H54 (cell line): ENCODE measurements at places on chromosomes 1 and 21.

DNA sequence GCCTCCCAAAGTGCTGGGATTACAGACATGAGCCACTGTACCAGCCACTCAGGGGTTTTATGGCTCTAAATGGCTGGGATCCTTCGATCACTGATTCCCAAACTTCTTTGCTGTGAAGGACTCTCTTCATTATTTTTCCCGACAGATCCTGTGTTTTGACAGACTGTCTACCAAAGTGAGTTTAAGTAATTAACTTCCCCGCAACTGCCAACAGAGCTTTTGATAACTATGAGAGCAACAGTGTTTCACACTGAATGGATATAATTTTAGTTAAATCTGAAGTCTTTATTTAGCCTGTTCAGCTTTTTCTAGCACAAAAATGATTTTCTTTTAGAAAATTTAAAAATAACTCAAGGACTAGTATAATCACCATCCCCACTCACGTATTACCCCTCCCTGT is 12.6 kb upstream of the RABIF start:
- no peak for DNase-seq

GRCh38 chr1:1625824-1626206 is 6.2 kb upstream of the MMP23B start:
- no peak for DNase-seq

DNA sequence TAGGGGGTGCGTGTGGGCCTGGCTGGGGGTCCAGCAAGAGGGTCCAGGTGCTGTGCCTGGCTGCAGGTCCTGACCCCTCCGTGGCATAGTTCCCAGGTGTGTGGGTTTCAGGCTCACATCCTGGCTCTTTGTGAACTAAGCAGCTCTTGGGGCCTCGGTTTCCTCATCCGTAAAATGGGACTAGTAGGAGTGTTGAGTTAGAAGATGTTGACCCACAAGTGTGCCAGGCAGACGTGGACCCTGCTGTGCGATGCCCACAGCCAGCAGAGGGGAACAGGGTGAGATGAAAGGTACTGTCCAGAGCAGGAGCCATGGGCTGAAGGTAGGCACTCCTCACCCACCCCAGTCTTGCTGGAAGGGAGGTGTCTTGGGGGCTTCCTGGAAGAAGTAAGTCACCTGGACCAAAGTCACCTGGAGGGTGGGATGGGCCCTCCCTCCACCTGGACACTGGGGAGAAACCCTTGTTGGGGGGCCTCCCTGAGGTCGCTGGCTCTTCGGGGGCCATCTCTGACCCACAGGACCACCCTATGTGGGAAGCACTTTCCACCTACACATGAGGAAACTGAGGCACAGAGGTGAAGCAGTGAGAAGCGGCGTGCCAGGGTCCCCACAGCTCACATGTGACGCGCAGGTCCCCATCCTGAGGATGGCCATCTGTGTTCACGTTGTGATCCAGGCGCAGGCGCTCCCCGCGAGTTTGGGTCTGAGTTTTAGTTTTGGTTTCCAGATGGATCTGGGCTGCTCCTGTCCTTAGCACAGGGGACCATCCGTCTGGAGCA is 1.4 kb downstream of the ARHGEF16 start:
- DNase-seq: no peak

GRCh38 chr1:169106921-169107602 is 572 bp downstream of the ATP1B1 start:
- DNase-seq: no peak

GRCh38 chr1:28091043-28091781 is 2.8 kb upstream of the EYA3 start:
- DNase-seq: no peak

GRCh38 chr21:28892199-28893111 is 100.2 kb downstream of the LTN1 start:
- DNase-seq: no peak

DNA sequence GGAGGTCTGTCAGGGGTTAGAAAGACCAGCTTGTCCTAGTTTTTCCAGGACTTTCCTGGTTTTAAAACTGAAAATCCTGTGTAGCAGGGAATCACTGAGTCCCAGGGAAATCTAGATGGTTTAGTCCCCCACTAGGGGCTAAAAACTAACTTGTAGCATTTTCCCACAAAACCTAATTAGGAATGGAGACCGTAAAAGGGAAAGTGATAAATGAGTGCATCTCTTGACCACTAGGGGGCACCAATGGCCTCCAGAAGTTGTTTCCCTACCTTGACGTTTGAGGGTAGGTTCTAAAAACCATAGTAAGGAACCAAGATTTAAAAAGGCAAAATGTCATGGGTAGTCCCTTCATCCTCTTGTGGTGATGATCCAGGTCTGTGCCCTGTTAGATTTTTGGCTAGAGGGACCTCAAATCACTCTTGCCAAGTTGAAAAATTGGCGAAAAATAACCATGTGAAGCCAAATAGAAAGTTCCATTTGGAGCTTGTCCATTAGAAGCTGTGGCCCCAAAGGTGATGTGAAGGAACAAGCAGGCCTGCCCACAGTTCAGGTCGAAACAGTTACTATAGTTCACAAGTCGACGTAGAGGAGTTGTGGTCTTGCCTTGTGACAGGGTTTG is 24.5 kb downstream of the CLIC6 start:
- peak; percentile 71 for DNase-seq

DNA sequence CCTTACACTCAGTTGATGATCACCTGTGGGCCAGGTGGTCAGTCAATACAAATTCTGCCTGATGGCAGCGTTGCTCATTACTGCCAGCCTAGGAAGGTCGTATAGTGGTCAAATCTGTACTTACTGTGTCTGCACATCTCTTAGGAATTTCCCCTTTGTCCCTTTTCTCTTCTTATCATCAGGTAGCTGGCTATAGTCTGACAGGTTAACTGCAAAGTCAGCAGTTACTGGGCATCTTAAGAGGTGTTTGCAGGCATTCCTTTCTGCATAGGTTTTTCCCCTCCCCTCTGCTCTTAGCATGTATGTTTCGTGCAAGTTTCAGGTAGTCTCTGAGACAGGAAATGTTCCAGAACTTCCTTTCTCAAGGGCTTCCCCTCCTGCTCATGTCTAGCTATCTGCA is 298.7 kb downstream of the LRRIQ3 start:
- no peak for DNase-seq

DNA sequence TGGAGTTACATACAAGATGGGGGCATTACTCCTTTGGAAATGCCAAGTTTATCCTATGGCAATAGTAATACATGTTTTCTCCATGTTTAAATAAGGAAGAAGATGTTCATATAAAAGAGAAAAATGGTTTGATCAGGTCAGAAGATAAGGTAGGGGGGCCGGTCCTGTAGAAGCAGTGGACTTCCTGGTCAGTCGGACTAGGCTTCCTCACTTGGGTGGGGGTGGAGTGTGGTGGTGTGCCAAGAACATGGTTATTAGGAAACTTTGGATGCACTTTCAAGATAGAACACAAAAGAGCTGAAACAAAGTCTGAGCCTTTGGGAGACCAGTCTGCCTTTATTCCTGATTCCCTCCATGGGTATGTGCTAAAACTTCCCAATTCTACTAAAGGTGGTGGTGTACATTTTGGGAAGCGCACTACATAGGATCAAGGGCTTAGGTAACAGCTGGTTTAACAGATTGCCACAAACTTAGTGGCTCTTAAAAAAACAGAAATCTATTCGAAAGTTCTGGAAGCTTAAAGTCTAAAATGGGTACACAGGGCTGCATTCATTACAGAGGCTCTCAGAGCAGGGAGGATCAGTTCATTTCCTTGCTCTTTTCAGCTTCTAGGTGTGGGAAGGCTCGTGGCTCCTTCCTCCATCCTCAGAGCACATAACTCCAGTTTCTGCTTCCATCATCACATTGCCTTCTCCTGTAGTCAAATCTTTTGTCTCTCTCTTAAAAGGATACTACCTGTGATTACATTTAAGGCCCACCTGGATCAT is 64.6 kb downstream of the KDM1A start:
- no peak for DNase-seq

DNA sequence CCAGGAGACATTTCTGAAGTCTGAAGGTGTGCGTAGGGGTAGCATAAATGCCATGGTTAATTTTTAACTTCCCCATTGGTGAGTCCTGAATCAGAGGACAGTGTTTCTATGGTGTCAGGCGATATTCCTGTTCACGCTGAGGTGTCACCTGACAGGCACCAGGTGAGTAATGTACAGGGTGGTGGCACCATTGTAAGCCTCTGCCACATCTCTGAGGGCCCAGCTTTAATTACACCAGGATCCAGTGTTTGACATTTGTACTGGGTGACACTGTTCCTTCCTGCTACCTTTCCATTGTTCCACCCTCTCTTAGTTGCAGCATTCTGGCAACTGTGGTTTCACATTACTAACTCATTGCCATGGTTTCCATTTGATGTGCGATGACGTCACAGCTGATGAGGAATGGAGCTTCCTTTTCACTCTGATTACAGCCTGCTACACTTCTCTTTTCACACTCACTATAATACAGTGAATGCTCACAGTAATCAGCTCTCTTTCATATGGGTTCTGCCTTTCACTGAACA is 40.6 kb upstream of the MARK1 start:
- no peak for DNase-seq

DNA sequence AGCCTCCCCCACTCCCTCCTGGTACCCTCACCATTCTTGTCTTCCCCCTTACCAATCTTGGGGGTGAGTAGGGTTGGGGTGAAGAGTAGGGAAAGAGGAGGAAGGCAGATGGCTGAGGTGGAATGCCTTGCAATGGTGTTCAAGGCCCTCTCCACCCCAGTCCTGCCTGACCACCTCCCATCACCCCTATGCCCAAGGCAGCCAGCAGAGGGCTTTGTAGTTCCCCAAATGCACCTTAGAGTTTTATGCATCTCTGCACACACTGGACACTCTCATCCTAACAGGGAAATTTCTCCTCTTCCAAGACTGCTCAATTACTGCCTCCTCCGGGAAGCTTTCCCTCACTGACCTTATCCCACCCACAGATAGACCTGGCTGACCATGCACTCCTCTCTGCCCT is 15.4 kb downstream of the KIF17 start:
- DNase-seq: no peak

DNA sequence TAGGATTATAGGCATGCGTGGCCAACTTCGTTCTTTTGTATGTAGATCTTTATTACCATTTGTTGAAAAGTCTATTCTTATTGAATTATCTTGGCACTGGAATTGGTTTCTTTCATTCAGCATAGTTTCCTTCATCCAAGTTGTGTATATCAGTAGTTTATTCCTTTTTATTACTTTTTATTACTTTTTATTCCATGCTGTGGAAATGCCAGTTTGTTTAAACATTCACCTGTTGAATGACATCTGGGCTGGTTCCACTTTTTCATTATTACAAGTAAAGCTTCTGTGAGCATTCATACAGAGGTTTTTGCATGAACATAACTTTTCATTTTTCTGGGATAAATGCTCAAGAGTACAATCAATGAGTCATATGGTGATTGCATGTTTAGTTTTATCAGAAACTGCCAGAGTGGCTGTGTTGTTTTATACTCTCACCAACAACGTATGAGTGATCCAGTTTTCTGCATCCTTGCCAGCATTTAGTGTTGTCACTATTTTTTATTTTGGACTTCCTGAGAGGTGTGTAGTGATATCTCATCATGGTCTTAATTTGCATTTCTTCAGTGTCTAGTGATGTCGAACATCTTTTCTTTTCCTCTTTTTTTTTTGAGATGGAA is 28.6 kb downstream of the PTPRU start:
- no peak for DNase-seq

DNA sequence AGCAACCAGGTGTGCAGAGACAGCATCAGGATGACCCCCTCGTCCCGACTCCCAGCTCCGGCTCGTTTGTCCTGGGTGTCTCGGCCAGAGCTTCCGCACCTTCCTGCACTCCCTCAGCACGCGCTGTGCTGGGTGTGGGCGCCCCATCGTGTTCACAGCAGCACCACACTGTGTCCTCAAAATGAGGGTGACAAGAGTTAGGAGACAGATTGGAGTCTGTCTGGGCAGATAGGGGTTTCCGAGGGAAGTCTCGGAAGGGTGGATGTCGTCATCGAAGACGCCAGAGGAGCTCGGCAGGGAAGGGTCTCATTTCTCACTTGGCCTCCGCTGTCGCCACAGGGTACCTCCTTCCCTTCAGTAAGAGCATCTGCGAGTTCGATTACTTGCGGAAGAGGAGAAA is 4.1 kb downstream of the CCDC27 start:
- DNase-seq: no peak

- peak; percentile 98 for DNase-seq
Observed at GRCh38 chr21:45554477-45555175, 12.4 kb upstream of the SLC19A1 start.

- DNase-seq: no peak
Observed at GRCh38 chr1:30085811-30086770, 637.3 kb downstream of the MATN1 start.

GRCh38 chr1:100585786-100586185 is 47.8 kb downstream of the GPR88 start:
- no peak for DNase-seq

- no peak for DNase-seq
Observed at GRCh38 chr1:73887412-73887811, 310.6 kb downstream of the LRRIQ3 start.

- DNase-seq: no peak
Observed at GRCh38 chr21:29657240-29657989, 282.4 kb downstream of the GRIK1 start.

DNA sequence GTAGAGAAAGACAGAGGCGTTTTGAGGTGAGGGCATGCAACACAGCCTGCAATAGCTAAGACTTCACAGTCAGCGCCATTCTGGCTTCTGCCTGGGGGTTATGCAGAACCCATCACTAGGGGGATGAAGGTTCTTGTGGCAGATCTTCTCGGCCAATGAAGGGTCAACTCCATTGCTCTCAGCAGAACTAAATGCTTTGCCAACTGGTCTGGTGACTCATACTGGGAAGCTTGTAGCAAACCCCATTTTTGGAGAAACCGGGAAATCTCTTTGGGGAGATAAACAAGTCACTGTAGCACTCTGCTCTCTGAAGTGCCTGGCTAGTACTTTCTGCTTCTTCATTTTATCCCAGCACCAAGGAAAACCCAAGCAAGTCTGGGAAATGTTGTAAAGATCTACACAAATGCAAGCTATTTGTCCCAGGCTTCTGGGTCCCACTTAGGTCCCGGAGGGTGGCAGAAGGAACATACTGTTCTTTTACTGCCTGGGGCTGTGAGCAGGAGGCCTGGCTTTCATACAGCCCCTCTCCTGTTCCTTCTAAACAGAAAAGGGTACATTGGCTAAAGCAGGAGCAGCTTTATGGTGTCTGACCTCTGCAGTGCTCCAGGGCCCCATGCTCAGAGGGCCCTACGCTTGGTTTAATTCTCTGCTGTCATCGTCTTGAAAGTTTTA is 28.8 kb downstream of the SHISA4 start:
- no peak for DNase-seq

- DNase-seq: no peak
Observed at GRCh38 chr1:2248854-2249558, 20.9 kb downstream of the SKI start.

DNA sequence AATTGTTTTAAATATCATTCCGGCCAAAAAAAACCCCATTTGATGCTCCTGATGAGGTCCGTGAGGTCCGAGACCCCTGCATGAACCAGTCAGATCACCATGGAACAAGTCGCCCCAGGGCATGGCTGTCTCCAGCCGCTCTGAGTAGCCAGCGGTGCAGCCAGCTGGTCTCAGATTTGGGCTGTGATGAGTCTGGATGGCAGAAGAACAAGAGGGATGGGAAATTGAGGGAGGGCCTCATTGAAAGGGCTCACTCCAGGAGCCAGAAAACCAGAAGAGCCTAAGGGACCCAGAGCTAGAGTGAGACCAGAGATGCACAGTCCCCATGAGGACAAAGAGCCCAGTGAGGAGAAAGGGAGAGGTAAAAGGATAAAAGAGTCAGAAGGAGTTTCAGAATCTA is 174.0 kb downstream of the TOMM20 start:
- no peak for DNase-seq

GRCh38 chr21:33299181-33299752 is 25.5 kb upstream of the IFNAR1 start:
- no peak for DNase-seq

GRCh38 chr1:170407138-170407537 is 124.8 kb upstream of the GORAB start:
- DNase-seq: no peak

GRCh38 chr1:38505944-38506343 is 353.6 kb downstream of the RRAGC start:
- DNase-seq: no peak
